ENCODE measurements at places on chromosomes 1 and 21. TPM values are rescaled to one million over a fixed set of nuclear protein-coding genes. Genes with fewer than 3 reads are reported as not detected.

ZBTB18 gene
- total RNA-seq, result 13.0 TPM

IL23R gene
- not detected for total RNA-seq

MCOLN3 gene
- total RNA-seq, result 5.0 TPM

HES3 gene
- total RNA-seq, result not detected

RNF223 gene
- not detected for total RNA-seq

GRCh38 chr1:94527447-94528031, 14.0 kb downstream of the F3 start:
- no peak overlapping the region for H3K27ac ChIP-seq
- H3K36me3 ChIP-seq, result no peaks in the 10 kb centered on the region
- no peak for DNase-seq
- peaks cover 2% of the 10 kb centered on the region for H3K4me1 ChIP-seq
- no peaks in the 10 kb centered on the region for H3K27me3 ChIP-seq

GRCh38 chr1:202551683-202552082, 158.6 kb downstream of the SYT2 start:
- peaks cover 20% of the 10 kb centered on the region for H3K4me1 ChIP-seq
- H3K27me3 ChIP-seq, result no peaks in the 10 kb centered on the region
- H3K27ac ChIP-seq, result peak overlapping the region; percentile 36
- no peak for DNase-seq
- H3K4me3 ChIP-seq, result no peak overlapping the region

DNA sequence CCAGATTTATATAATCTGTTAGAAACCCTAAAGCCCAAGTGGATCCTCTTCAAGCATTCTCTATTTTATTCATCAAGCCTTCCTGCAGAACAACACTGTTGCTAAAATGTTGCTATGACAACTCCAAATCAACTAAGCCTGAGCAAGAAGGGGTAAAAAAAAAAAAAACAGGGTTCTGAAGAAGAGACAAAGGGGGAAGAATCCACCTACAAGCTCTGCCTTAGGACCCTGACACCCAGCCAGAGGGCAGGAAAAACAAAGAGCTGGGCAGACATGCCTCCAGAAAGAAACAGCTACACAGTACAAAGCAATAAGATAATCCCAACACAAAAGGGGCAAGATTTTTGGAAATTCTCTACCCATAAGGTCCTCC, 1.3 kb downstream of the USF1 start:
- H3K27ac ChIP-seq, result no peak overlapping the region
- DNase-seq, result no peak
- peaks cover 2% of the 10 kb centered on the region for H3K4me1 ChIP-seq
- H3K4me3 ChIP-seq, result peak overlapping the region; percentile 89
- no peaks in the 10 kb centered on the region for H3K27me3 ChIP-seq
- H3K36me3 ChIP-seq, result no peaks in the 10 kb centered on the region

- H3K4me3 ChIP-seq, result no peak overlapping the region
- H3K27me3 ChIP-seq, result no peaks in the 10 kb centered on the region
- H3K36me3 ChIP-seq, result no peaks in the 10 kb centered on the region
- DNase-seq, result no peak
- H3K4me1 ChIP-seq, result no peaks in the 10 kb centered on the region
Measured at GRCh38 chr1:243731974-243732625, 117.9 kb downstream of the AKT3 start.

DNA sequence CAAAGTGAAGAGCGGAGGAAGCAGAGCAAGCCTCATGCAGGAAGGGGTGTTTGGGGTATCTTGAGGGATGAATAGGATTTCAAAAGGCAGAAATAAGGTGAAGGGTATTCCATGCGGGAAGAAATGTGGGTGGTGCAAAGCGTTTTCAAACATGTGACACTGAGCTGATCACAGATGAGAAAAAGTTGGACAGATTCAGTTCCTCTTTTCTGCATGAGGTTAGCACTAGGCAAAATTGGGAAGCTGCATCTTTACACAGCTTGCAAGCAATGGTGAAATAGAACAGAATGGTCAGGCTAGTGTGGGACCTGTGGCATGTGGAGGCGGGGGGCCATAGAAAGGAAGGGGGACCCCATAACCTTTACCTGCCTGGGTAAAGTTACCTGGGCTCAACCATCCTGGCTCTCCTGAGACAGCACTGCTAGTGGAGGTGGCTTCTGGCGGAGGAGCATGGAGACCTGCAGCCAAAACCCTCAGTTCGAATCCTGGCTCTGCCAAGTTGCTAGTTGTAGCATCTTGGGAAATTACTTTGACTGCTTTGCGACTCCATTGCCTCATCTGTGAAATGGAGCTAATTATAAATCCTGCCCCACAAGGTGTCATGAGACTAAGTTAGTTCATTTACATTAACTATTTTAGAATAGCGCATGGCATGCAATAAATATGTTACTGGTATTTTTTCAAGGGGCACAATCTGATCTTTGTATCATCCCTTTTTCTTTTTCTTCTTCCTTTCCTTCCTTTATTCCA, 16.4 kb downstream of the KCNA10 start:
- H3K27me3 ChIP-seq, result no peaks in the 10 kb centered on the region
- no peak overlapping the region for H3K4me3 ChIP-seq
- no peak overlapping the region for H3K27ac ChIP-seq
- no peaks in the 10 kb centered on the region for H3K4me1 ChIP-seq

DNA sequence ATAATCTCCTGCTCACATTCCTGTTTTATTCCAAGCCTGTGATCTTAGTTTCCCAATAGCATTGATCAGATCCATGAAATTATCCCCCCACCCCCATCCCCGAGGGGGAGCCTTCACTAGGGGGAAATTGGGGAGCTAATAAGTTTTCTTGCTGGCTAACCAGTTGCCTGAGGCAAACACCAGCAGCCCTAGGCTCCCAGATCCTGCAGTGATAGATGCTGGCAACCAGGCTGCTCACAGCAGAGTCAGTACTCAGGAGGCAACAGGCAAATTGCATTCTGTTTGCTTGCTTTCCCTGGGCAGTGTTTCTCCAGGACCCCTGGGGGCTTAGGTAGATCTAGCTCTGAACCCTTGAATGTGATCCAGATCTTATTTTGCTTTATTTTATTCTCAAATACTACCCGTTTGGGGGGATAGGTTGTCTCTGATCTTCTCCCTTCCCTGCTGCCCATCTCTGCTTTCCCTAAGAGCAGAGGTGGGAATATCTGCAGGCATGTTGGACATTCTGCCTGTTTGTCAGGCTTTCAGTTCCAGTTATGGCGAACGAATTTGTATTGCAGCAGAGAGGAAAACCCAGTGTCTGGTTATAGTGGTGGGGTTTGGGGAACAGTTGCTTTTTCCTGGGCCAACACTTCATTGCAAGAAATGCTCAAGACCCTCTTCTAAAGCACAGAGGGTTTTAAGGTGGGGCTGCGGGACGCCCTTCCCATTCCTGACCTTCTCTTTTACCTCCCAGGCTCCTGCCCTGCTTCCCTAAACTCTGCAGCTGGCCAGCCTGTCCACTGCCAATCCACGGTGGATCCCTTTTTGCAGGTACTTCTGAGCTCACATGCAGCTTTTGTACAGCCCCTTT, 289.8 kb upstream of the PLXNA2 start:
- H3K4me3 ChIP-seq, result no peak overlapping the region
- DNase-seq, result no peak
- peaks cover 2% of the 10 kb centered on the region for H3K4me1 ChIP-seq
- H3K36me3 ChIP-seq, result no peaks in the 10 kb centered on the region
- H3K27ac ChIP-seq, result no peak overlapping the region

DNA sequence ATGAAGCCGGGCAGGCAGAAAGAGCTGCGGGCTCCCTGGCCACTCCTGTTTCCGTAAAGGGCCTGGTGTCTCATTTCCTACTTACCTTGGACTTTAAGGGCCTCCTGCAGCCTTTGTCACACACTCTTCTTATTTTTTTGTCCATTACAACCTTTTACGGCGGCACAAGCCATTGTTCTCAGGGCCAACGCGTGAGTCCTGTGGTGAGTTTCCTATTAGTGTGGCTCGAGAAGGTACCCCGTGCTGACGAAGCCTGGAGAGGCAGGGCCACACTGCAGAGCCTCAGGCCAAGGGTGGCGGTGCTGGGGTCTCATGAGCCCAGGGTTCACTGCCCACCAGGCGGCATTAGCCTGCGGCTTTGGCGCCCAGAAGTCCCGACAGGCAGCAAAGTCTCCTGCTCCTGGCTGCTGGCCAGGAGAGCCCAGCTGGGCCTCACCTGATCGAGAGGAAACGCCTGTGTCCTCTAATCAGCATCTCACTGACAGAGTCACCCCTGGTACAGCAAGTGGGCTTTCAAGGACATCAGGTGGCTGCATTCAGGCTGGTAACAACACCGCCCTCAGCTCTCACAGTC, 62.0 kb downstream of the SIK1 start:
- no peaks in the 10 kb centered on the region for H3K27me3 ChIP-seq
- H3K4me1 ChIP-seq, result peaks cover 11% of the 10 kb centered on the region
- H3K36me3 ChIP-seq, result no peaks in the 10 kb centered on the region
- no peak overlapping the region for H3K4me3 ChIP-seq
- H3K27ac ChIP-seq, result no peak overlapping the region

DNA sequence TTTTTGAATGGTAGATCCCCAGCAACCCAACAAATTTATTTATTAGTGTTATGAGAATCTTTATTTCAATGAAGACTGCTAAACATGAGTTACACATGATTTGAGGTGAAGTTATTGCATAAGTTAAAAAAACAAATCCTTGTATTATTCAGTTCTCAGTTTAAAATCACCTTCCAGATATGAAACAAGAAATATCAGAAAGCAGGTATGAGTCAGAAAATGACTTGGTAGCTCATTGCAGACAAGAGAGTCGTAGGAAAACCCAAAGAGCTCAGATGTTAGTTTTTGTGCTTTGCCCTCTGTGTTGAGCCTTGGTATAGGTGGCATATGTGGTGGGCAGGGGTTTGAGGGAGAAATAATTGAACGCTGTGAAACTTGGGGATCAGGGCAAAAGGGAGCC, 339.4 kb downstream of the BRINP3 start:
- H3K4me1 ChIP-seq, result no peaks in the 10 kb centered on the region
- H3K36me3 ChIP-seq, result no peaks in the 10 kb centered on the region
- H3K27me3 ChIP-seq, result no peaks in the 10 kb centered on the region
- H3K27ac ChIP-seq, result no peak overlapping the region

DNA sequence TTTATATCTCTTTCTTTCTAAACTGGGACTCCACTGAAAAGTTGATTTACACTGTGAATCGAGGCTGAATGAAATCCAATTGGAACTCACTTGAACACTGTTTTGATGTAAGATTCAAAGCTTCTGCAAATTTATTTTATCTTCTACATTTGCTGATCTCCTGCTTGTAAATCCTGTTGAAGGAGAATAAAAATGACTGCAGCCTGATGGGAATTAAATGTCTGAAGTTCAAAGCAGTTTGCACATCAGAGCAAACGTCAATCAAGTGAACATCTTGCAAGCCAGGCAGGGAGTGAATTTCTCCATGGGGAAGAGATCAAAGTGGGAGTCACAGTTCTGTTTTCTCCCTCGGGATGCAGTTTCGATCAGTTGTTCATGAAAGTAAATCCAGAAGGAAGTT, 127.2 kb downstream of the CACHD1 start:
- H3K36me3 ChIP-seq, result no peaks in the 10 kb centered on the region
- no peak overlapping the region for H3K27ac ChIP-seq
- DNase-seq, result no peak
- H3K4me1 ChIP-seq, result peaks cover 2% of the 10 kb centered on the region
- no peaks in the 10 kb centered on the region for H3K27me3 ChIP-seq

DNA sequence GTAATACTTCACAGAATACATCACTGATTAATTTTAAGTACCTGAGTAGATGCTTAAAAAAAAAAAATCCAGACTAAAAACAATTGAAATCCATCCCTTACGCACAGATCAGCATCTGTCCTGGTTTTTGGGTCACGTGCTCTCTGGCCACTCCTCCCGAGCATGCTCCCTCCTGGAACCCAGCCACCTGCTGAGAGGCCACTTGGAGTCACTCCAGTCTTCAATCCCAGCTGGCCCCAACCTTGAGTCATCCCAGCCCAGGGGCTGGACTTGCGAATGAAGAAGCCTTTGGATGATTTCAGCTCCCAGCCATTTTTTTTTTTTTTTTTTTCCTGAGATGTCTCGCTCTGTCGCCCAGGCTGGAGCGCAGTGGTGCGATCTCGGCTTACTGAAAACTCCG, 8.9 kb downstream of the MAP1LC3C start:
- no peaks in the 10 kb centered on the region for H3K36me3 ChIP-seq
- H3K4me3 ChIP-seq, result no peak overlapping the region
- H3K27ac ChIP-seq, result peak overlapping the region; percentile 12
- H3K4me1 ChIP-seq, result peaks cover 2% of the 10 kb centered on the region

DNA sequence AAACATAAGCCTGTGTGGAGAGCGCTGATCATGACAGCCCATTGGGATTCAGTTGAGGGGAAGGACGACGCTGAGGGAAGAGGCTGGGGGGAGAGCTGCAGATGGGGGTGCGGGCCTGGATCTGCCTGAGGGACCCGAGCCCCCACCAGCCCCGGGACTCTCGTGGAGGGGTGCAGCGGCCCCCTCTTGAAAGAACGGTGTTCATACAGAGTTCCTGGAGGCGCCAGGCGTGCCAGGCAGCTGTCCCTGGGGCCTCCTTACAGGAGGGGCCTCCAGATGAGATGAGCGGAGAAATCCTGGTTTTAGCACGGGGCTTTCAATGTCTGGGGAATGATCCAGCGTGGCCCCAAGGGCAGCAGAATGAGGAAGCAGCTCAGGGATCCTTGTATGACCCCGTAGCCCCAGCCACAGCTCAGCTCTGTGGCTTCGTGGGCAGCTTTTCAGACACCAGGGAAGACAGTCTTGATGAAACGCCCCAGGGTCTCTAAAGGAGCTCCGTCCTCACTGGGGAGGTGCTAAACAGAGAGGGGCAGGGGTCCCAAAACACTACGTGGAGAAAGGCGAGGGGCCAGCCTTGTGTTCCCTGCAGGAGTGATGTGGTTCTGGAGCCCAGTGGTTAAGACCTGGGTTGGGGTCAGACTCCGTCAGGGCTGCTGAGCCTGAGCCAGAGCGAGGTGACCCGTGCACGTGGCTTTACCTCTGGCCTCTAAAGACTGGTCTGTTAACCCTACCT, 7.2 kb upstream of the DSCAM start:
- no peaks in the 10 kb centered on the region for H3K27me3 ChIP-seq
- no peaks in the 10 kb centered on the region for H3K36me3 ChIP-seq
- no peak for DNase-seq
- H3K27ac ChIP-seq, result no peak overlapping the region
- no peaks in the 10 kb centered on the region for H3K4me1 ChIP-seq
- no peak overlapping the region for H3K4me3 ChIP-seq

GRCh38 chr1:153568367-153569099, 2.9 kb upstream of the S100A2 start:
- H3K27ac ChIP-seq, result peak overlapping the region; percentile 17
- H3K4me1 ChIP-seq, result peaks cover 18% of the 10 kb centered on the region
